ENCODE measurements at places on chromosomes 4 and X.

DNA sequence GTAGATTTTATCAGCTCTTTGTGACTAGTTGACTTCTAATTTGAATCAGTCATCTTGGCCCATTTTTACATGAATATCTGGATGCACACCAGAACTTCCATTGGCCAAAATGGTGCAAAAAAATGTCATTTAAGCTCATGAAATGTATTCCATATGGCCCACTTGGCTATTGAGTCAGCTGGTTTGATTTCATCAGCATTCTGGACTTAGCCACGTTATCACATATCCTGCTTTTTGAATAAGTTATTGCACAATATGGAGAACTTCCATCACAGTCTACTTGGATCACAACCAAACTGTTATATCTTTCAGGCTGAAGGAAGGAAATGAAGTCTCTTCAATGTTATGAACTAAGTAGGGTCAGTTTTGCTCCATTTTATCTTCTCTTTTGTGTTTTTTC lies 640.6 kb downstream of the PCDH7 start:
- DNase-seq: no peak

- DNase-seq: peak; percentile 35
Observed at GRCh38 chr4:121072224-121073003, at the start of gene NDNF. Gene NDNF, minus strand, starts transcription at chr4:121072535. Its CDS starts 26,698 bp downstream, at chr4:121045837.

DNA sequence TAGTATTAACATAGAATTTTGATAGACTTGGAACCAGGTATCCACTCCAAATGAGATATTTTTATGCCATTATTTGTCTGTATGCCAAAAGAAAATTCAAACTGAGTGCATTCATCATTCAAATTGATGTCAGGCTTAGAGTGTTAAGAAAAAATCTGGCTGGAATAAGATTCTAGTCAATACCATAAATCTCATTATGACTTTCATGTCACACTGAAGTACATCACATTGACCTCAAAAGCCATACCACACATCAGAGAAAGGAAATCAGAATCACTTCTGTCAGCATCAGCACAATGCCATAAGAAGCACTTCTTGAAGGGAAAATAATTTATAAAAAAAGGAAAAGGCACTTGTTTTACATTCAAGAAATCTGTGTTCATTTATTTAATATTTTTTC lies 119.0 kb upstream of the BMP3 start:
- DNase-seq: no peak

DNA sequence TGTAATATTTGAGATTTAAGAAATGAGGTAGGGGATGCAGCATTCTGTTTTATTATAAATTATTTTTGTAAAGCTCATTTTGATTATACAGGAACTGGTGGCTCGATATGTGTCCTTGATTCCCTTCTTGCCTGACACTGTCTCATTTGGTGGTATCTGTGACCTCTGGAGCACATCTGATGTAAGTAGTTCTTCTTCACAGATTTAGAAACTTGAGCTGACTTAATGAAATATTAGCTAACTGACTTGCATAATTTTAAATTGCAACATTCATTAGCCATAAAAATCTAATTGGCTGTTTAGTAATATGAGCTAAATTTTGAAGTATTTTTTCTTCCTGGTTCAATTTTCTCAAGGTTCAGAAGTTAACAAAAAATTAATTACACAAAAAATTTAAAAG lies 69.1 kb downstream of the FBXL5 start:
- no peak for DNase-seq

DNA sequence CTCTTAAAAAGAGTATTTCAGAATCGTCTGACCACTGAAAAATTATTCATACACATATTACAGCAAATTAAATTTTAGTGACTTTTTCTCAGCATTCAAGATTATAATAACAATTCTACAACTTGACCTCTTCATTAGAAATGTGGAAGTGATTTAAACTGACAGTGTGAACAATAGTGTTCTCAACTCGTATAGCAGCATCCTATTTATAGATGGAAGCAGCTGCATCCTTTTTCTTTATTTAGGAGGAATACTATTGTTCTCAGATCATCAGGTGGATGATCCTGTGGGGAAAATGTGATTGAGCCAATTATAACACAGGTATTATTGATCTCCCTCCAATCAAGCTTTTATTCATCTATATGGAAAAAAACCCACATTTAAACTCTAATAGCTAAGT lies 56.7 kb downstream of the RAPGEF2 start:
- peak; percentile 44 for DNase-seq

- DNase-seq: no peak
Observed at GRCh38 chr4:13641084-13641483, 13.6 kb upstream of the BOD1L1 start.

DNA sequence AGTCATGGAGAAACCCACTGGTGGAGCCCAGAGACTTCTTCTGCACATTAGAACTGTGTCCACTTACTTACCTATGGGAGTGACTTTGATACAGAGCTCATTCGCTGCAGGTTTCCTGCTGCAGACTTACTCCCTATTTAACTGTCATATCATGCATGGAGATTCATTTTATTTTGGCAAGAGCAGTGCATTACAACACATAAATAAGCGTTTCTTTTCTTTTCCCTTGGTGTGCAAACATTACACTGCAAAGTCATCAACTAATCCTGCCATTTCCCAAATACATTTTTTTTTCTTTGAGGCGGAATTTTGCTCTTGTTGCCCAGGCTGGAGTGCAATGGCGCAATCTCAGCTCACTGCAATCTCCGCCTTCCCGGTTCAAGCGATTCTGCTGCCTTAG lies 230.9 kb upstream of the SFRP2 start:
- no peak for DNase-seq

DNA sequence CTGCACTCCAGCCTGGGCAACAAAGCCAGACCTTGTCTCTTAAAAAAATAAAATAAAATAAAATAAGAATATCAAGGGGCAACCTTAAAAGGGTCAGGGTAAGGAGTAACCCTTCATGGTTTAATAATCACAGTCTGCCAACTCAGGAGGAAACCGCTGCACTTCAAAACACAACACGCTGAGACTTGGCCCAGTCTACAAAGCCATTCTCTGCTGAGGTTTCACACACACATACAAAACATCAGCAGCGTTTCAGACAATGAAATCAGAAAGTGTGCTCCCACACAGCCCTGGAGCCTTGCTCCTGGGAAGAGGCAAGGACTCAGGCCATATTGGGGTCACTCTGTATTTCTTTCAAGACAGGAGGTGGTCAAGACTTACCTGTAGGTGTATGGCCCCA lies 18.3 kb downstream of the SCARB2 start:
- DNase-seq: no peak

DNA sequence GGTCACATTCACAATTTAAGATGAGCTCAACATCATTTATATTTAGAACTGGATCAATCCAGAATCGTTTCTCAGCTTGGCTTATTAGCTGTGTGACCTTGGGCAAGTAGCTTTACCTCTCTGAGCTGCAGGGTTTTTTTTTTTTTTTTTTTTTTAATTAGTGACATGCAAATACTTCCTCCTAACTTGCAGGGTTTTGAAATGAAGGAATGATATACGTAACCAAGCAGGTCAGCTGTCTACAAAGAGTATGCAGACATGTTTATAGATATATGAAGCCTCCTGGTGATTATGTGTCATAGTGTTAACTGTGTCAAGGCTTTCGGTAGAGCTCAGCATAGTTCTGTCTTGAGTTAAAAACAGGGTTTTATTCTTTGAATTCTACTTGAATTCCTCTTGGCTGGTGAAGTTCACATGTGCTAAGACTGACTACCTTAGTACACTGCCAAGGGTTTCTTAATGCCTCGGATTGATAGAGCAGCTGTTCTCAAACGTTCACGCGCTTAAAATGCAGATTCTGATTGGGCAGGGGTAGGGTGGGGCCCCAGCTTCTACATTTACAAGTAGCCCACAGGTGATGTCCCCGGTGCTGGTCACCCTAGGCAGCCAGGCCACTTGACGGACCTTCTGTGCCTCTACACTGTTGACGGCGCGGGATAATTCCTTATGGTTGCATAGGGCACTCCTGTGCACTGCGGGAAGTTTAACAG lies 654 bp upstream of the STS start:
- DNase-seq: no peak

DNA sequence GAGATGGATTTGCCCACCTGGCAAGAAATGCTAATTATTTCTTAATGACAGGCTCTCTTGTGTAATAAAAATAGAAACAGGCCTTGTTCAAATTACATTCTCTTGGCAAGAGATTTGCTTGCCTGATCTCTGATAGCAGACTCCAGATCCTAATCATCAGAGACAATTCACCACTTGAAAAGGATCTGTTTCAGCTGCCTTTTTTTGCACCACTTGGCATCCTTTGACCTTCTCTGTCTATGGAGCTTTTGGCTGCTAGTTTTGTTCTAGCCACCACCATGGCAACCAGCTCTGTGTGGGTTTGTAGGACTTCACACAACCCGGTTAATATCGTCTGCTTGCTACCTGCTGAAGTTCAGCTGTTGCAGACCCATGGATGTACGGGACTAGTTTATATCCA lies 241.1 kb upstream of the TLL1 start:
- DNase-seq: peak; percentile 10

GRCh38 chr4:144591401-144591800 lies 54.6 kb upstream of the HHIP start:
- DNase-seq: peak; percentile 64

GRCh38 chr4:86031927-86032326 lies 327.9 kb downstream of the MAPK10 start:
- no peak for DNase-seq

DNA sequence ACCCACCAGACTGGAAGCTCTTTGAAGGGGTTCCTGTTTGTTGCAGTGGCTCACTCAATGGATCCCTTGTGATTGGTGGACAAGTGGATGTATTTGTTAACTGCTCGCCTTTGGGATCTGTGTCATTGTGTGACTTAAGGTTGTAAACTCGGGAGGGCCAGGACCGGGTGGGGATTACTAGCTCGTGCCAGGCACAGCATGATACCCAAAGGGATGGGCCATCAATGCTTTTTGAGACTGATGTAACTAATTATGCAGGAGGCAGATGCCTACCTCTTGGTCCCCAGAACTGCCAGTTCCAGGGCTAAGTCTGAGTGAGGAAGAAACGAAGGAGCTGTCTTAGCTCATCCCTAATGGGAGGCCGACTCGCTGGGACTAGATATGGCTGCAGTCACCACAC lies 27.7 kb downstream of the UTP14A start:
- DNase-seq: no peak

- no peak for DNase-seq
Observed at GRCh38 chr4:8157944-8158709, 486 bp downstream of the ABLIM2 start.

DNA sequence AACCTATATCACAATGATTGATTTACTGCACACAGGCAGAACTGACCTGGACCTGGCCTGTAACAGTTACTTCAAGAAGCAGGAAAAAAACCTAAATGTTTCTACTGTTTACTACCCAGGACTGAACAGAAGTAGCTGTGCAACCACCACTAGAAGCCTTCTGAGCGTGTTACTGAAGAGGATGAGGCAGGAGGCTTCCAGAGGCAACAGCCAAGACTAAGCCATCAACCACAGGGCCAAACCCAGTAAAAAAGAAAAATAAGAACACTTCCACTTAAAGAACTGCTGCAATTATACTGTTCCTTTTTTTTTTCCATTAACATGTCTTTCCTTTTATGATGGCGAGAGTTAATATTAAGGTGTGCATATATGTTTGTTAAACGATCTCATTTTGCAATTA lies 29.4 kb upstream of the TTC29 start:
- no peak for DNase-seq

DNA sequence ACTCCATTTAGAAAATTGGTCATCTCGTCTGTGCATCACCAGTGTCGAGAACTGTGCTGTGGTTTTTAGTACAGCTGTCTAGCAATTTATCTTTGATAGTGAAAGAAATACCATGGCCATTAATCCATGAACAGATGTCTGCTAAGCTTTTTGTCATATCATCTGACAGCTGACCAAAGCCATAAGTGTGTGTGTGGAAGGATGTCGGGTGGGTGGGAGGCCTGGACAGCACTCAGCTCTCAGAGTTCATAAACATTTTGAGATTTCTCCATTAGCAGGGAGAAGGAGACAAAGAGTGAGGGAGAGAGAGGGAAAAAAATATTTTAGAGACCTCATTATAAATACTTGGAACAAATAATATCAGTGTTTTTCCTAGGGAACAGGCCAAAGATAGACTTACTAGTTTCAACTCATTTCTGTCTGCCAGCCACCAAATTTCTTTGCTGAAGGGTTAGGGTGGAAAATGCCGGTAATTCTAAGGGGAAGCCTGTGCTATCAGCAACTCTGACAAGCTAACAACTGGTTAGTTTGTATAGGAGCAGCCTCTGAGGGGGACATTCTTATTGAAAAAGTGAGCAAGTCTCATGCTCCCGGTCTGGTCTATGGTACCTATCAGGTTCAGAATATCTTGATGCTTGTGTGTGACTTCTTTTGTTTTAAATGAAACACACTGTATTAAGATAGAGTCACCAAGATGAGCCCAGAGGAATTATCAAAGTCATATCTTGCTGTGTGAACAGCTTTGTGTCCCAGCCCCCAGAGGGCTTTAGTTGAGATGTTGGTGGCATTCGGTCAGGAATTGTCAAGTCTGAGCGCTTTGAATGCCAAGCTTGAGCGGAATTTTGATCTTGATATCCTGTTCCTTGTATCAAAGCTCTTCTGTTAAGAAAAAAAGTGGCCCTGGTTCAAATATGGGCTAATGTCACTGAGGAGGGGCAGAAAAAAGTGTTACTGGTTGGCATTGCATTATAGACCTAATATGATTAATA lies 41.9 kb upstream of the PDLIM3 start:
- DNase-seq: no peak

- DNase-seq: no peak
Observed at GRCh38 chr4:105119356-105119755, 27.3 kb upstream of the TET2 start.

DNA sequence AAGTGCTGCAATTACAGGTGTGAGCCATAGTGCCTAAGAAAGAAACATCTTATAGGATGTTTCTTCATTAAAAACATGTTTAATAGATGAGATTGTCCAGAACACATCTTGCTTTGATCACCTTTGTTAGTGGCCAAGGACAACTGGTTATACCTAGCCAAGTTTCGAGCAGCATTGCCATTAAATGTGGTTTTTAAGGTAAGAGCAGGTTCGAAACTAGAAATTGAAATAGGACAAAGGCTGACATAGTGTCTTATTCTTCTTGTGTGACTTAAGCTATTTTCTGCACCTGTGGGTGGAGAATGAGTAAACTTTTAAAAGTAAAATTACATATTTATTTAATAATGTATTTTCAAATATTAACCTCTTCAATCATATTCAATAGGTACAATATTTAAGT lies 59.0 kb downstream of the RBPJ start:
- no peak for DNase-seq

GRCh38 chrX:119045884-119046283 lies 26.9 kb upstream of the CT47C1 start:
- DNase-seq: no peak

GRCh38 chr4:54793856-54794422 lies 136.2 kb downstream of the KIT start:
- DNase-seq: no peak
